ENCODE measurements at places on chromosomes 3 and 15.

GRCh38 chr3:25035526-25035925 lies 392.5 kb upstream of the RARB start:
- no peak for DNase-seq

- no peak for DNase-seq
Observed at GRCh38 chr15:87354661-87355410, 901.7 kb downstream of the NTRK3 start.

DNA sequence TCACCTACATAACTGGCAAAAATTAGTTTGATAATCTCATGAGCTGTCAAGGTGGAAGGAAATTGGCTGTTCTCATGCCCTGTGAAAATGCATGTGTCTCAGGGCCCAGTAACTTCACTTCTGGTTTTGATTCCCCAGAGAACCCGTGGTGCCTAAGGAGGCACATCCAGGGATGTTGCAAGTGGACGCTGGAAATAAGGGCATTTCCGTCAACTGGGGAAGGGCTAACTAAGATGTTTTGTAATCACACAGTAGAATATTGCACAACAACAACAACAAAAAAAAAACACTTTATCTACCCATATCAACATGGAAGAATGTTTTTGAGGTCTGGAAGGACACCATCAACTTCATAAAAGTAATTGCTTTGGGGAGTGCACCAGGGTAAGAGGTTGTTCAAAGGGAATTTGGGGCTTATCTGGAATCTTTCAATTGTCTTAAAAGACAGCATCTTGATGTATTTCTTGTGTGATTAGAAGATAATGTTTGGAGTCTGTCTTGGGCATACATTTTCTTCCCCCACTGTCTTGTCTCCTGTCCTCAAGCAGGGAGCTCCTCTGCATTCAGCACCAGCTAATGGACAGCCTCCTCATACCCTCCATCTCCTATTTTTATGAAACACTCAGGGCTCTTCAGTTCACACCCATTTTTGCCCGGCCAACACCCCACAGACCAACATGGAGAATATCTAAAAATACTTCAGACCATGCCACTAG lies 37.2 kb upstream of the PRR20G start:
- no peak for DNase-seq

DNA sequence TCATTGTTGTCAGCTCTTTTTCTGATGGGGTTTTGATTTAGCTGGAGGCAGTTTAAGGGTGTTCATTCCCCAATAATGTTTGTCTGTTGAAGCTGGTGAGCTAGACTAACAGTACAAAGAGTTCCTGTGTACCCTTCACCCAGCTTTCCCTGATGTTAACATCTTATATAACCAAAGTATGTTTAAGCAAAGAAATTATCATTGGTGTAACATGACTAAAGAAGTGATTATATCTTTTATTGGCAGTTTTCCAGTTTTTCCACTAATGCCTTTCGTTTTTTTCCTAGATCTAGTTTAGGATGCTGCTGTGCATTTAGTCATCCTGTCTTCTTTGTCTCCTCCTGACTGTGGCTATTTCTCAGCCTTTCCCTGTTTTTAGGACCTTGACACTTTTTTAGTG lies 165.6 kb downstream of the LPP start:
- no peak for DNase-seq

GRCh38 chr3:77081240-77081661 lies 41.4 kb downstream of the ROBO2 start:
- no peak for DNase-seq

GRCh38 chr3:127418560-127419147 lies 130.8 kb upstream of the PRR20G start:
- DNase-seq: no peak

GRCh38 chr3:172904711-172905373 lies 154.3 kb downstream of the ECT2 start:
- DNase-seq: no peak

- DNase-seq: no peak
Observed at GRCh38 chr3:127735767-127736693, 63.3 kb downstream of the ABTB1 start.

DNA sequence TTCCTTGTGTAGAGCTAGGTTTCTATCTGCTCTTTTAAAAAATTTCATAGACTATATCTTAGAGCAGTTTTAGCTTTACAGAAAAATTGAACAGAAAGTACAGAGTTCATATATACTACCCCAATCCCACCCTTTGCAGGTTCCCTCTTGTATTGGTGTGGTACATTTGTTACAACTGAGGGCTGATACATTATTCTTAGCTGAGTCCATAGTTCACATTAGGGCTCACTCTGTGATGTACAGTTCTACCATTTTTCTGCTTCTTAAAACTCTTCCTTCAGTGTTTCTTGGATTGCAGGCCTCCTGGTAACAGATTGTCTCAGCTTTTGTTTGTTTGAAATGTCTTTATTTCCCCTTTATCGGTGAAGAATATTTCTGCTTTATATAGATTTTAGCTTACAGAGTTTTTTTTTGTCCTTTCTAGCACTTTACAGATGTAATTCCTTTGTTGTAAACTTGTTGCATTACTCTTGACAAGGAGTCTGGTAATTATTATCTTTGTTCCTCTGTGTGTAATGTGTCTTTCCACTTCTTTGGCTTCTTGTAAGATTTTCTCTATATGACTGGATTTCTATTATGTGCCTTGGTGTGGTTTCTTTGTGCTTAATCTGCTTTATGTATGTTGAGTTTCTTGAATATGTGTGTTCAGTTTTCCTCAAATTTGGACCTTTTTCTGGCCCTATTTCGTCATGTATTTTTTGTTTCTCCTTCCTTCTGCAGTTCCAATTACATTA lies 25.3 kb downstream of the MEF2A start:
- DNase-seq: no peak

- DNase-seq: no peak
Observed at GRCh38 chr3:186277268-186277909, 84.6 kb downstream of the DGKG start.

DNA sequence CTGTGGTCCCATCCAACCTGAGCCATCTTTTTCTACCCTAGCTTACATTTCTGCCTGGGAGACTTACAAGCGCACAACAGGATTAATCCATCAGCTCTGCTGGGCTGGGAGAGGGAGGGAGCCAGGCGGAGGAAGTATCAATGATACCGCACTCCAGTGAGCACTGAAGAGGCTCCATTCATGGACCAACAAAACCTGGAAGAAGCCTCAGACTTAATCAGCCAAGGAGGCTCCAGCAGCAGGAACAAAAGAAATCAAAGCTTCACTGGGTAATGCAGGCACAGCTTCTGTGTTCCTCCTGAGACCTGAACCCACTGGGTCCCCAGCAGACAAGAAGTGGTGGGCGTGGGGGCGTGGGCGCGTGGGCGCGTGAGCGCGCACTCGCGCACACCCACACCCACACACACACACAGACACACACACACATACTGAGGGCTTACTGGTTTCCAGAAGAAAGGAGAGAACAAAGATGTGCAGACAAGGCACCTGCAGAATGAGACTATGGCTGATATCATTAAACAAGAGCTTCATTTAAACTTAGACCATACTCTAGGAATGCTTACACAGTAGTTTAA lies 87.0 kb upstream of the BOC start:
- no peak for DNase-seq

GRCh38 chr3:129006864-129007263 lies 5.8 kb downstream of the EFCC1 start:
- peak; percentile 14 for DNase-seq

GRCh38 chr15:44633603-44634002 lies 29.9 kb downstream of the SPG11 start:
- DNase-seq: no peak

GRCh38 chr15:67400890-67401289 lies 120.0 kb upstream of the C15orf61 start:
- DNase-seq: no peak

DNA sequence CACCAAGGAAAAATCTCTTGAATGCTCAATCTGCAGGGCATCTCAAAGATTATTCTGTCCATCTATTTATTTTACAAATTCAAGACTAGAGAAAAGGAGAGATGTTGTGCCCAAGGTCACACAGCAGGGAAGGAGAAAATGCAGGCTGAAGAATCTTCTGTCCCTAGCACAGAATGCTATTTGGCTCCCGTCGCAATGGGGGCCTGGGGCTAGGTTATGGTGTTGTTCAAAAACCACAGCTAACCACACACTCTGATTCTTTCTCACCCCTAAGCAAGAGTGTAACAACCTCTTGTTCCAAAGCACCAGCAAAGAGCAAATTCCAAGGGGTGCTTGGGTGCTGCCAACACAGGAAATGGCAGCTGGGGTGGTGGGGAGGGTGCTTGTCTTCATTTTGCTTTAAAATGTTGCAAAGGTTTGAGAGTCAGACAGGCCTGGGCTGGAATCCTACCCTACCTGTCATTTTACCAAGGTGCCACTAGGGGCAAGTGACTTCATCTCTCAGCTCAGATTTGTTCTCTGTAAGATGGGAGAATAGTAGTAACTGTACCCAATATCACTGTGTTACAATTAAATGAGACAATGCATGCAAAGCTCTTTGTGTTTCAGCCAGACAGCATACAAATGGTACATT lies 112.5 kb downstream of the ADAMTS9 start:
- DNase-seq: peak; percentile 19

GRCh38 chr15:68256675-68257450 lies 20.7 kb upstream of the FEM1B start:
- DNase-seq: peak; percentile 29

DNA sequence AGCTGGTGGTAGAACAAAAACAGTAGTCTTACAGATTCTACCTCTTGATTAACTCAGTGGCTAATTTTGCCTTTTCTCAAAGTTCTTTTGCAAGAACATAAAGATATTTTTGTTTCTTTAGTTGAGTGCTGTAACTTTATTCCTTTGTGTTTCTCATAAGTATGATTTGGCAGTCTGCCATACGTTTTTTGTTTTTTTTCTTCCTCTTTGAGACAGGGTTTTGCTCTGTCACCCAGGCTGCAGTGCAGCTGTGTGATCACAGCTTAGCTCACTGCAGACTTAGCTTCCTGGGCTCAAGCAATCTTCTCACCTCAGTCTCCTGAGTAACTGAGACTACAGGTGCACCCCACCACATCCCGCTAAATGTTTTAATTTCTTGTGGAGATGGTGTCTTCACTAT lies 22.4 kb downstream of the B3GNT5 start:
- DNase-seq: peak; percentile 65

GRCh38 chr3:29822071-29822470 lies 541.2 kb downstream of the RBMS3 start:
- peak; percentile 55 for DNase-seq

DNA sequence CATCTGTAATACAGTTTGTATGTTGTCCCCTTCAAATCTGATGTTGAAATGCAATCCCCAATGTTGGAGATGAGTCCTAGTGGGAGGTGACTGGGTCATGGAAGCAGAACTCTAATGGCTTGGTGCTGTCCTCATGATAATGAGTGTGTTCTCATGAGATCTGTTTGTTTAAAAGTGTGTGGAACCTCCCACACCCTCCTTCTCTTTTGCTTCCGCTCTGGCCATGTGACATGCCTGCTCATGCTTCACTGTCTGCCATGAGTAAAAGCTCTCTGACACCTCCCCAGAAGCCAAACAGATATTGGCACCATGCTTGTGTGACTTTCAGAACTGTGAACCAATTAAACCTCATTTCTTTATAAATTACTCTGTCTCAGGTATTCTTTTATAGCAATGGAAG lies 794.0 kb upstream of the CFAP20DC start:
- DNase-seq: no peak

- peak; percentile 84 for DNase-seq
Observed at GRCh38 chr15:64067564-64068030, 21.3 kb upstream of the DAPK2 start.

DNA sequence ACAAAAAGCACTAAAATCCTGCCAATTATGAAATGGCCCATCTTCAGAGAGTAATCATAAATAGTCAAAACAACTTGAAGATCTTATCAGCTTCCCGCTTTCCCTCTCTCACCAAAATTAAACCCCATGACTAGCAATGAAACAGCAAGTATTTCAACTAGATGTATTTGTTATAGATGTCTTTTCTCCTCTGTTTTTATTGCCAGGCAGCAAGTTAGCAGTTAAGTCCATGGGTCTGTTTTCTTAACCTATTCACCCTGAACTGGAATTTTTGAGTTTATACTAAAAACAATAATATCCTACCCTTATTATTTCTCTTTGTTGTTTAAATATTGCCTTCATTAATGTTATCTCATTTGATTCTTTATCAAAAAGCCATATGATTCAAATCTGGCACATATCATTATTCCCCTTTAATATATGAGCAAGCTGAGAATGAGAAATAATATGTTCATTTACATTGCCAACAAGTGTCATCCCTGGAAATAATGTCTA lies 23.3 kb downstream of the AQP9 start:
- DNase-seq: no peak

DNA sequence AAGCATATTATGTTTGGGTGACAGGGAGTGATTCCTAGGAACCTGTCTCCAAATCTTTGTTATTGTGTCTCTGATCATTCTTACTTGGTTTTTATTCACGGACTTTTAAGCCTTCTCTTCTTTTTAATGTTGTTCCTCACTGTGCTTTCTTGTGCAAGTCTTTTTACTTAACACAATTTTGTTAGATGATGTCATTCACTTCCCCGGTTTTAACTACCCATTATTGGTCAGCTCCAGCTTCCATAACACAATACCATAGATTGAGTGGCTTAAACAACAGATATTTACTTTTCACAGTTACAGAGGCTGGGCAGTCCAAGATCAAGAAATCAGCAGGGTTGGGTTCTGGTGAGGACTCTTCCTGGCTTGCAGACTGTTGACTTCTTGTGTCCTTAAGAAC lies 436.3 kb upstream of the CBLB start:
- no peak for DNase-seq

DNA sequence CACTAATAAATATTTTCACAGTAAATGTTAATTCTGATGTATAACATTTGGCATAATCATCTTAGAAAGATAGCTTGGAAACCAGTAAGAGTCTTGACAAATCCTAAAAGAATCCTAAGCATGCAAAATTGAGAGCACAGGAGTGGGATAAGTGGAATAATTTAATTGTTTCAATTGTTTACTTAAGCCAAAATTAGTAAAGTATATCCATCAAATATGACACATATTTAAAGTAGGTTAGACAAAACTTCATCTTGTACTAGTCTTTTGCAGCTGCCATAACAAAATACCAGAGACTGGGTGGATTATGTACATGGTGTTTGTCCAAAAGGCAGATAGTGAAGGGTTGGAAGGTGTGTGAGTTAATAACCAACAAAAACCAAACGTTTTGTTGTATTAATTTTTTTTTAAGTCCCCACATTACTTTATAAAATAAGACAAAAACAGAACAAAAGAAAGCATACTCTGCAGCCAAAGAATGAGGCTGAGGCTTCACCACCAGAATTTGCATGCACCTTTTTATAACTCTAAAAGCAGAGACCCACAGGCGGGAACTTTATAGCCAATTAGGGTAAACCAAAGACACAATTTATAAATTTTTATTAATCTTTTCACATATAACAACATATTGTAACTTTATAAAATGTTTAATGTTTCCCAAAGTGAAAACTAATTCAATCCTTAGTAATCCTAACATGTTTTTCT lies 41.9 kb upstream of the CD200R1L start:
- no peak for DNase-seq

Data from Kasumi-1 (cell line).